Cerebellum (tissue), 4 donors: ENCODE measurements at places on chromosomes 3 and 15.
A peak's percentile ranks its signal among the peaks of the same experiment; 100 is the strongest.

GRCh38 chr15:31487811-31488436, 161.3 kb downstream of the KLF13 start:
- no peak for DNase-seq

- DNase-seq, result peak; percentile 31
Observed at GRCh38 chr3:12138044-12138443, 20.7 kb downstream of the TIMP4 start.

DNA sequence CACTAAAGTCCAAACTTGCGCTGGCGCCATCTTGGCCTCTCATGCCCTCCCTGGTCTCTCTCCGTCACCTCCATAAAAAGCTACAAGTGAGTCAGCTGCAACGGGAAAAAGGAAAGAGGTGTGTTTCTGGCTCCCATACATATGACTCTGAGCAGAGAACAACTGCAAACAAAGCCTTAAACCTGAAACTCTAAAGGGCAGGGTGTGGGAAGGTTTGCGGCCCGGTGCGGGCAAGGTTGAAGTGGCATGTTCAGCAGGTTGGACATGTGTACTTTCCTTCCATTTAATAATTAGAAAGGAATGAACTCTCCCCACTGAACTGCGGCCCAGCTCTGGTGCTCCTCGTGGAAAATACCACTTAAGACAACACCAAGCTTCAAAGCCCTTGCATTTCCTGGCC, 59.0 kb upstream of the PPARG start:
- no peak for DNase-seq

GRCh38 chr3:72230774-72231379, 445.9 kb upstream of the PROK2 start:
- DNase-seq, result no peak

- no peak for DNase-seq
Observed at GRCh38 chr3:150736316-150736719, 26.7 kb downstream of the SIAH2 start.

DNA sequence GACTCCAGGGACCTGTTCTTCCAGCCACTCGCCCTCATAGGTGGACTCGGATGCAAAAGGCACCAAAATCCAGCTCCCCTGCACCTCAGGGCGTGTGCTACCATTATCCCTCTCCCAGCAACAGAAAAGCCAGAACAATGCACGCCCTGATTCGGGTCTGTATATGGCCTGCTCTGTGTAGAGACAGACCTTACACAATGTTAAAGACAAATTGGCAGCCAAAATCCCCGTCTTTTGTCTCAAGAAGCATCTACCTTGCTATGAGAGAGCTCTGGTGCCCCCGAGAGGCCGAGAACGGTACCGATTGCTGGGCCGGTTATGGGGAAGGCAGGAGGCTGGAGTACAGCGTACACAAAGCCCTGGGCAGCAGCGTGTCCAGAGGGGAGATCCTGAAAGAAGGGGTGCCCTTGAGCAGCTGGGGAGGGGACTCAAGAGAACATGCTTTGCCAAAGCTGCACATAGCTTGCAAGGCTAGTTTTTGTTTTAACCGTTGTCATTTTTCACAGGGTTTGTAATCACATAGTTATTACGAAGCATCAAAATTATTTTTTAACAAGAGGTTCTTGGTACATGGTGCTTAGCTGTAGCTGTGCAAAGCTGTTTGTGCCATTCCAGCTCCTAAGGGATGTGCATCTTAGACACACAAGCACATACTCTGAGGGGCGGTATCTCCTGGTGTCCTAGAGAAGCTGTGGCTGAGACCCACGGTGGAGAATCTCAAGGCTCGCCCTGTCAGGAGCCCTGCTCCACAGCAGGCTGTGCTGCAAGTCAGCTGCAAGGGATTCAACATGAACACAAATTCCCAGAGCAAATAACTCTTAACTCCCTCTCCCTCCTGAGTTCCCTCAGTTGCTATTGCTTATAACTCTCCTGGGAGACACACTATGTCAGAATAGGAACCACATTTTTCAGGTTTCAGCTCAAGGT, 461.5 kb upstream of the PPP2R3A start:
- DNase-seq, result peak; percentile 74

- peak; percentile 33 for DNase-seq
Observed at GRCh38 chr15:50145451-50145872, 26.4 kb upstream of the ATP8B4 start.

DNA sequence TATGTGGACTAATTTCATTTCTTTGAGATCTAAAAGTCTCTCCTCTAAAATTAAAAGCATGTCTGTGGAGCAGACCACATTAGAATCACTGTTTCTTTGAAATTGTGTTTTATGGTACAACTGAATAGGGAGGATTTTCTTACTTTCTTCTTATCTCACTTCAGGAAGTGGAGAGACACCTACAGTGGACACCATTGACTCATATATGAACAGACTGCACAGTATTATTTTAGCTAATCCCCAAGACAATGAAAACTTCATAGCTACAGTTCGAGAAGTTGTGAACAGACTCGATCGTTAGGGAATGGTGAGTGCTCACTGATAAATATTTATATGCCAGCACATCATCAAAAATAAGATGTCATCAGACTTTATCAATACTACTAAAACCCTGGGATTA, 58.3 kb downstream of the HMG20A start:
- no peak for DNase-seq

GRCh38 chr3:184608209-184608608, 46.6 kb downstream of the EPHB3 start:
- no peak for DNase-seq

DNA sequence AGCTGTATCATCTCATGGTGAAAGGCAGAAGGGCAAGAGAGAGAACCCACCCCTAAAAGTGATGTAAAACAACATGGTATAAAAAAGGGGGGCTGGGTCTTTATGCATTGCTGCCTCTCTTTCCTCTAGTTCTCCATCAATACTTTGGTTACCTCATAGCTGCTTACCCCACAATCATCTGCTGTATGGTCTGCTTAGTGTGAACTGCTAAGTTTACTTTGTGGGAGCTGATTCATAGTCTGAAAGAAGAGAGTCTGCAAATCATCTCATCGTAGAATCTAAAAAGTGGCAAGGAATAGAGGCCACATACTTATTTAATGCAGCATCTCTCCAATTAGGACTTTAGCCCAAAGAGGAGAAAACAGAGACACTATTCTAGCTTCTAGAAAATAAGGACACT, 546.8 kb downstream of the GBE1 start:
- no peak for DNase-seq

DNA sequence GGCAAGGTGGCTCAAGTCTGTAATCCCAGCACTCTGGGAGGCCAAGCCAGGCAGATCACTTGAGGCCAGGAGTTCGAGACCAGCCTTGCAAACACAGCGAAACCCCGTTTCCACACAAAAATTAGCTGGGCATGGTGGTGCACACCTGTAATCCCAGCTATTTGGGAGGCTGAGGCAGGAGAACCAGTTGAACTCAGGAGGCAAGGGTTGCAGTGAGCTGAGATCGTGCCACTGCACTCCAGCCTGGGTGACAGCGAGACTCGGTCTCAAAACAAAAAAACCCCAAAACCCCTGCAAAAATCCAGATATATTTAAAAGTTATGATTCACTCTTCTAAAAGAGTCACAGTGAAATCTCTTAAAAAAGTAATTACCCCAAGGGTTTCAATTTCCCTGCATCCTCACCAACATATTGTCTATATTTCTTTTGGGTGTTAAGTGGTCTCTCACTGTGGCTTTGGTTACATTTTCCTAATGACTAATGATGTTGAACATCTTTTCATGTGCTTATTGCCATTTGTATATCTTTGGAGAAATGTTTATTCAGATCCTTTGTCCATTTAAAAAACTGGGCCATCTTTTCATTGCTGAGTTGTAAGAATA, 73.2 kb upstream of the UBP1 start:
- no peak for DNase-seq

DNA sequence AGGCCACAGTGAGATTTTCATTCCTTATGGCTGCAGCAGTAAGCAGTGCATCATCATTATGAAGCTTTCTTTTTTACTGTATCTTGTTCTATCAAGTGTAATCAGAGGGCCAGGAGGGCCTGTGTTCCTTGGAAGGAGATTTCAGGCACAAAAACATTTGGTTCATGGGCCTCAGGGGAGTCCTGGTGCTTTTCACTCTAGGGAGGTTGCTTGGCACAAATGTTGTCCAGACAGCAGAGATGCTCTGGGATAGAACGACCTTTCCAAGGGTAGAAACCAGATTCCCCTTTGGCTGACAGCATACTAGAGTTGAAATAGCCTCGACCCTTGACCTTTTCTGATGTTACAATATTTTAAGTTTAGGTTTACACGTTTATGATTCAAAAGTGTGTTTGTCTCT, 95.3 kb upstream of the CLSTN2 start:
- DNase-seq, result no peak

GRCh38 chr3:196194542-196194915, 16.7 kb downstream of the ZDHHC19 start:
- DNase-seq, result no peak

DNA sequence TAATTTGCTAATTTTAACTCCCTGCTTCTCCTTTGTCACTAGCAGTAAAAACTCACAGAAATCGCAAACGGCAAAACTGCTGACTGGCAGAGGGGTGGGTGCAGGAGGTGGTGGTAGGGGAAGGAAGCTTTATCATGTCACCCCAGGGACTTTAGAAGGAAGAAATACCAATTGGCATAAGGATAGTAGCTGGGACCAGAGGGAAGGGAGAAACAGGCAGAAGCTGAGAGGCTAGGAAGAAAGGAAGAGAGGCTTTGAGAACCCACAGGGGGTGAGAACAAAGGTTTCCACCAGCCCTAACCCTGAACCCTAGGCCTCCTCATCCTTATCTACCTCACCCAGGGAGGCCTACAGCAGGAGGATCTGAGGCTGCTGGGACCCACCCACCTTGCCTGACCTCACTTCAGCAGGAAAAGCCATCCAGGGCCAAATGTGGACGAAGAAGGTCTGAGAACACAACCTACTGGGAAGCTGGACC, 10.7 kb downstream of the ITGB5 start:
- DNase-seq, result no peak

DNA sequence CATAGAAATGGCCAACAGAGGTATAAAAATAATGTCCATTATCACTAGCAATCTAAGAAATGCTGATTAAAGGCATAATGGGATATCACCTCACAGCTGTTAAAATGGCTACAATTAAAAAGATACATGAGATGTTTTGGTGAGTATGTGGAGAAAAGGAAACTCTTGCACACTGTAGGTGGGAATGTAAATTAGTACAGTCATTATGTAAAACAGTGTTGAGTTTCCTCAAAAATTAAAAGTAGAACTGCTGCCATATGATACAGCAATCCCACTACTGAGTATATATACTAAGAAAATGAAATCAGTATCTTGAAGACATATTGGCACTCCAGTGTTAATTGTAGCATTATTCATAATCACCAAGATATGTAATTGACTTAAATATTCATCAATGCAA, 982.2 kb upstream of the EPHA6 start:
- DNase-seq, result no peak

GRCh38 chr3:127525373-127525772, 65.2 kb downstream of the TPRA1 start:
- no peak for DNase-seq

GRCh38 chr3:22496641-22497040, 706.5 kb upstream of the UBE2E2 start:
- DNase-seq, result no peak

DNA sequence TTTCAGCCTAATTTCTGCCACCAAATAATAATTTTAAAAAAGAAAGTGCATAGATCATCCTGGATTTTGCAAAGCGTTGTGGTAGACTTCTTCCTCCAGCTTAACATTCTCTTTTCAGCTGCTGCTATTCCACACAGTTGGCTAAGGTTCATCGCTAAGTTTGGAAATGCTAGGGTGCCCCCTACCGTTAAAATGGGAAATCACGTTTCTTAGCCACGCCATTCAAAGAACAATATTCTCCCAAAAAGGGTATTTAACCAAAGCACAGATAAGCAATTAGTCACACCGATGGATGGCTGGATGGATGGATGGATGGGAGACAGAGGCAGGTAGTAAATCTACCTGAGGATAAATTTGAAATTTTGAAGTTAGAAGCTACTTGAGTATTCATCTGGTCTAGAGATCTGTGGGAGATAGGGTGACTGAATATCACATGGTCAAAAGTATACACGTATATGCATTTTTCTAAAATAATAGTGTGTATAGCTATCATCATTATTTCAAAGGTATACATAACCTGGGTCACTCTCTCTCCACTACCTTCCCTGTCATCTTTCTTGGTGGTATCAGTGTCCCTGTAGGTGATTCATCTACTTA, 67.2 kb downstream of the EFHB start:
- DNase-seq, result peak; percentile 61

DNA sequence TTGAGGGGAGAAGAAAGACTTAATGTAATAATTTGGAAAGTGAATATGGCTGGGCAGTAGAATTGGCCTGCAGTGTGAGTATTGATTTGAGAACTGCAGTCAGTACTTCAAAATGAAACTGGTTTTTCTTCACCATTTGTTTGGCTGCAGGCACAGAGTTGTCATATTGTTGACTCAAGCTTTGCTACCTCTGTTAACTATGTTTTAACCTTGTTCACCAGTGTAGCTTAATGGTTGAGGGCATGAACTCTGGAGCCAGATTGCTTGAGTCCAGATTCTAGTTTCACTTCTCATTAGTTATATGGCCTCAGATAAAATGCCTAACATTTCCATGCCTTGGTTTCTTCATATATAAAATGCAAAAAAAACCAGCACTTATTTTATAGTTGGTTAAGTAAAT, 64.1 kb downstream of the CFAP44 start:
- no peak for DNase-seq

GRCh38 chr3:47441796-47442551, 33.8 kb downstream of the SCAP start:
- DNase-seq, result no peak

DNA sequence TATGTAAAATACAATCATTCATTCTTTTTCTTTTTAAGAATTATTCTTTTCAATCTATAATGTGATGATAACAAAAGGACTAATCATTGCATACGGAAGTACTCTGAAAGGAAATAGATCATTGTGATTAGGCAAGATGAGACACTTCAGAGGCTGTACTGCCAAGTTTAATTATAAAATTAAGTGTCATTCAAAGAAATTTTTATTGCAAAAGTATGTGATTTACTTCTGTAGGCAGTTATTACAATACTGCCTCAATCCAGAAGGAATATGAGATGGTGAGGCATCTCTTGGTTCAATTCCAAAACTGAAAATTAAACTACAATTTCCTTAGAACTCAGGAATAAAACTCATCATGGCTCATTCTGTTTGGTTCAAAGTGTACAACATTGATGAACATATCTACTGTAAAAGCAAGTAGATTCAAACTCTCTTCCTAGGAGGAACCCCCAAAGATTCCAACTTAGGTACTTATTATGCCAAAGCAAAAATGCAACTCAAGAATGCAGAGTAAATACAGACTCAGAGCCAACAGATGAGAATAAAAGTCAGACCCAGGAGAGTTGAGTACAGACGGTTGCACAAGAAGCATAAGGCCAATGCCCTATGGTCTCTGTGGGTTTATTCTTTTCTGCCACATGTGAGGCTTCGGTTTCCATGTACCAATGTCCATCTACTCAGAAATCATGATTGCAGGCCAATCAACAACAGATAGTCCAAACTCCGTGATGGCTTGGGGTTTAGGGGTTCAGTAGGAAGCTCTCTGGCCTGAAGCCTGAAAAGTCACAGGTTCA, 118.5 kb upstream of the WNT5A start:
- no peak for DNase-seq

- DNase-seq, result no peak
Observed at GRCh38 chr3:194537732-194538247, 51.0 kb upstream of the ATP13A3 start.
